ENCODE measurements at places on chromosomes 11 and 22.

- DNase-seq = no peak
Observed at GRCh38 chr11:44591557-44591956, 26.1 kb downstream of the CD82 start.

DNA sequence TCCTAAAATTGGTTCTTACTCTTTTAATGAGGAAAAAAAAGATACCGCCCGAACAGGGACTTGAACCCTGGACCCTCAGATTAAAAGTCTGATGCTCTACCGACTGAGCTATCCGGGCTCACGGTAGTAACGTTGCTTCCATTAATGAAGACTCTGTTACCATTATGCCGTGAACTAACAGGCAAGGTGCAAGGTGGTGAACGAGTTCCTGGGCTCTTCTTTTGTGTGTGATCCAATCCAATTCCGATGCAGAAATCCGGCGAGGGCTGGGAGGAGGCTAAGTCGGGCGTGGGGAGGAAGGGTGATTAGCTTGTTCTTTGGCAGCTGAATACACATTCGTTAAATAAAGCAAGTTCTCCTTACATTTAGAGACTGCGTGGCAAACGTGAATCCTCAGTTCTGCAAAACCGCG lies 49.0 kb downstream of the OR4D9 start:
- DNase-seq = peak; percentile 88

- no peak for DNase-seq
Observed at GRCh38 chr11:3046641-3047040, 10.6 kb downstream of the CARS1 start.

- peak; percentile 80 for DNase-seq
Observed at GRCh38 chr11:65416341-65416824, 6.2 kb upstream of the NEAT1 start.

DNA sequence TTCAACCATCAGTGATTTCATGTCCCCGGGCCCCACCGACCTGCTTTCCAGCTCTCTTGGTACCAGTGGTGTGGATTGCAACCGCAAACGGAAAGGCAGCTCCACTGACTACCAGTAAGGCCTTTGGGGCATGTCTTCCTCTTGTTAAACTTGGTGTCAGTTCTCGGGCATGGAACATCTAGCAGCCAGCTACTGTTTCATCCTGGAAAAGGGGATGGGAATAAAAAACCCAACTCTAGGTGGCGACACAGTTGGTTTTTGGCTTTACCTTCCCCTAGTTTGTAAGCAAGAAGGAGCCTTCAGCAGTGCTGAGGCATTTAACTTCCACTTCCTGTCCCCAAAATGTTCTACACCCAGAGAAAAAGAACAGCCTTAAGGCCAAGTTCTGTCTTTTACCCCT lies 76.7 kb downstream of the BMAL1 start:
- DNase-seq = no peak

GRCh38 chr11:59289356-59290181 lies 69.1 kb upstream of the OR5AN1 start:
- no peak for DNase-seq

All from NCI-H146 (cell line).